A549 treated with ZK216348 at 1 μM for 4 hours (cell line): ENCODE measurements at places on chromosomes 1 and 21. TPM values are rescaled to one million over a fixed set of nuclear protein-coding genes. Genes with fewer than 3 reads are reported as not detected.

The CYP4Z1 gene
- total RNA-seq: not detected in 5 replicates

The SERBP1 gene
- 200 to 324 TPM (median 218 TPM) in 5 replicates for total RNA-seq

The ARHGAP29 gene
- total RNA-seq: 8.0 to 17.5 TPM (median 15.4 TPM) in 5 replicates

The CYP2J2 gene
- 0.08 TPM in 1 of 5 replicates, not detected in the others for total RNA-seq

The TGFBR3 gene
- total RNA-seq: 2.4 to 4.4 TPM (median 4.1 TPM) in 5 replicates

The ZBTB8A gene
- total RNA-seq: 2.5 to 4.4 TPM (median 3.8 TPM) in 5 replicates

The FCRL4 gene
- total RNA-seq: not detected in 5 replicates
